ENCODE measurements at places on chromosomes 6 and 20. TPM values are rescaled to one million over a fixed set of nuclear protein-coding genes. Genes with fewer than 3 reads are reported as not detected.

DNA sequence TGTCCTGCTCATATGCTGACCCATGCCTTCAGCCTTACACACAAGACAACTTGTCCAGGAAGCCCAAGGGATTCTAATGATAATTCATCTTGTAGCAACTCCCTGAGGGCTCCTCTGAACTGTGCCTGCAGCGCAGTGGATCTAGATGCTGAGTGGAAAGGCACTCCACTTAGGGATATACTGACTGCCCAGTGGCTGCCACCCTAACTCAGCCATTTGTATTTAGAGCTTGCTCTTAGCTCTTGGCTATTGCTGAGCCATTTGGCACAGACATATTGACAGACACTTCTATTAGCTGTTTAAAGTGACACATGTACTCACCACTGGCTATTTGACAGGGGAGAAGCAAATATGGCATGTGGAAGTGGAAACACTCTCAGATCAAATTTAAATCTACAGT, 278.3 kb upstream of the SGK1 start:
- no peak overlapping the region for H3K4me3 ChIP-seq
- no peaks in the 10 kb centered on the region for H3K27me3 ChIP-seq
- DNase-seq, result no peak
- H3K36me3 ChIP-seq, result no peaks in the 10 kb centered on the region
- H3K27ac ChIP-seq, result no peak overlapping the region

- no peak overlapping the region for H3K4me3 ChIP-seq
- no peaks in the 10 kb centered on the region for H3K4me1 ChIP-seq
- no peak overlapping the region for H3K27ac ChIP-seq
- no peaks in the 10 kb centered on the region for H3K36me3 ChIP-seq
Measured at GRCh38 chr20:32474967-32475811, 109.9 kb downstream of the NOL4L start.

DNA sequence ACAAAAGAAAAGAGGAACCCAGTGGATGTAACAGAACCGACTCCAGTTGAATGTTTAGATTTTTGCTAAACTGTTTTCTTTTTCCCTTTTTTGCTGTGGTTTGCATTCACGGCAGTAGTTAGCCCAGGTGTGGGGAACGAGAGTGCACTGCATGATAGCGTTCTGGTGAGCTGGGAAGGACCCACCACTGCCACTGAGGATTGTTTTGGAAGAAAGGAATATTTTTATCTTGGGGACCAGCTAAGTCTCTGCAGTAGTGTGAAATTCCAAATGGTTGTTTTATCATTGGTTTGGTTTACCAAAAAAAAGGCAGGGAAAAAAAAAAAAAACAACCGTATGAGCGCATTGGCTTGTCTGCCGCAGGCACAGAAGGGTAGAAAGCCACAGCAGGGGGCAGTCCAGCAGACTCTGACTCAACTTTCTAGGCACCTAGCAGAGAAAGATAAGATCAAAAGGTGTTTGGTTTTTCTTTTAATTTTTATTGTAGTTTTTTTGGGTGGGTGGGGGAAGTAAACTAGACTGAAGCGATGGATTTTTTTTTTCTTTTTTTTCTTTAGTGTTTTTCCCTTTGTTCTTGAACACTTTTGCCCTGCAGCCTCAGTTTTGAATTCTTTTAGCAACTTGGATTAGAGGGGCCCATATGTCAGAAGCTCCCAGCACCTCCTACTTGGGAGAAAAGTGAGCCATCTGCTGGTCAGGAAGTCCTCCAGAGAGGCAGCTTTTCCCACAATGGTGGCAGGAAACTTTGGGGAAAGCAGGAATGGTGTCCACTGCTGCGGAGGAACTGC, 13.5 kb upstream of the RAB5IF start:
- H3K36me3 ChIP-seq, result peaks cover 2% of the 10 kb centered on the region
- H3K27ac ChIP-seq, result no peak overlapping the region
- H3K4me1 ChIP-seq, result no peaks in the 10 kb centered on the region
- H3K4me3 ChIP-seq, result no peak overlapping the region

- DNase-seq, result peak; percentile 83
- no peaks in the 10 kb centered on the region for H3K4me1 ChIP-seq
- peak overlapping the region; percentile 46 for H3K27ac ChIP-seq
- H3K36me3 ChIP-seq, result no peaks in the 10 kb centered on the region
Measured at GRCh38 chr6:35485402-35485877, 11.4 kb downstream of the TEAD3 start.

DNA sequence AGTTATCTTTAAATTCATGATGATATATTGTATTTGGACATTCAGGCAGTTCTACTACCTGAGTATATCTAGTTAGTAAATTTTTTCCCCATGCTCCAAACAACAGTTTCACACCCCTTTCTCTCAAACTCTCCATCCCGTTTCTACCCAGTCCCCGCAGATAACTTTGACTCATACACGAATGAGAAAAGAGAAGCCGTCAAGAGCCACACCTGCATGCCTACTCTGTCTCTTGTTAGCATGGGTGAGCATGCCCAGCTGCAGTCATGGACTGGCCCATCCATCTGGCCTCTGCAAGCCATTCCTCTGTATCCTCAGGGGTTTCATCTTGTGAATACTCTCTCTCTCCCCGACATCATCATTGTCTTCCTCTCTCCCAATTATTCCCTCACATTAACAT, 41.5 kb downstream of the MYB start:
- DNase-seq, result no peak
- no peak overlapping the region for H3K4me3 ChIP-seq
- no peaks in the 10 kb centered on the region for H3K27me3 ChIP-seq
- H3K27ac ChIP-seq, result no peak overlapping the region
- no peaks in the 10 kb centered on the region for H3K36me3 ChIP-seq

- H3K36me3 ChIP-seq, result peaks cover 12% of the 10 kb centered on the region
- H3K4me3 ChIP-seq, result no peak overlapping the region
- peaks cover 1% of the 10 kb centered on the region for H3K4me1 ChIP-seq
Measured at GRCh38 chr6:144555066-144555465, 269.9 kb downstream of the UTRN start.

DNA sequence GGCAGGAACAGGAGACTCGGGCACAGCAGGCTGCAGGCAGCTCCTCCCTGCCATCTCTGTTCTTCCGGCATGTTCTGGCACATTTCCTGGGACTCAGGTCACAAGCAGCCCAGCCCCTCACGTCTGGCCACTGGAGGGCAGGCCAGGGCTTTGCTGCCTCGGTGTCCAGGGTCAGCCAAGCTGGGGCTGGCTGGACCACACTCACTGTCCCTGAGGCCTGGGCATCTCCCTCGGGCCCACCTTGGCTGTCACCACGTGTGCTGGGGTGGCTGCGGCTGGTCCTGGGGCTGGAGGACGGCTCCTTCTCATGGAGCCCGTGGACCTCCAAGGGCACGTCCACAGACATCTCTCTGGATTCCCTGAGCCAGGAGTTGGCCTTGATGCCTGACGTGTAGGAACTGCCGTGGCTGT, 18.5 kb downstream of the FRMD1 start:
- no peaks in the 10 kb centered on the region for H3K27me3 ChIP-seq
- no peak overlapping the region for H3K27ac ChIP-seq
- H3K4me3 ChIP-seq, result no peak overlapping the region
- H3K36me3 ChIP-seq, result no peaks in the 10 kb centered on the region
- no peaks in the 10 kb centered on the region for H3K4me1 ChIP-seq

DNA sequence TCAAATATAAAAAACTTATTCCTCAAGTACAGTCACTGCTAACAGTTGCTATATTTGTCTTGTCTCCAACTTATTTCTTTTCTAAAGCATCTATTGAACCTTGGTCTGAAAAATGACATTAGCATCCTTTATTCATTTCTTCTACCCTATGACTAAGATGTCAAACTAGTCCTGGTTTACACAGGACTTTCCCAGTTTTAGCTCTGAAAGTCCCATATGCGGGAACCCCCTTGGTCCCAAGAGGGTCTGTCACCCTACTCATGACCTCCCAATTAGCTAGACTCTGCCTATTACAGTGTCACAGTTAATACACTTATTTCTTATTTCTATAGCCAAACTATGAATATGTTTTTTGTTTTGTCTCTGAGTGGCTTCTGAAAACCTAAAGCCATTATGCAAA, 37.1 kb downstream of the PLEKHG1 start:
- H3K4me1 ChIP-seq, result no peaks in the 10 kb centered on the region
- DNase-seq, result no peak
- H3K27ac ChIP-seq, result no peak overlapping the region

TRIM10 gene
- not detected for total RNA-seq

PTPRK gene
- 50.6 TPM for total RNA-seq

SLC13A3 gene
- total RNA-seq, result 5.1 TPM

ADTRP gene
- 1.2 TPM for total RNA-seq

LY6G5C gene
- total RNA-seq, result 1.2 TPM

CCR6 gene
- total RNA-seq, result 0.54 TPM

CCM2L gene
- total RNA-seq, result 7.4 TPM

HDAC2 gene
- total RNA-seq, result 57.1 TPM

Data from aorta (tissue), 5 donors.